ENCODE measurements at places on chromosomes 5 and 9. TPM values are rescaled to one million over a fixed set of nuclear protein-coding genes. Genes with fewer than 3 reads are reported as not detected.
A peak's percentile ranks its signal among the peaks of the same experiment; 100 is the strongest.

GRCh38 chr5:40121236-40121635 is 558.5 kb upstream of the PTGER4 start:
- DNase-seq: no peak

- peak; percentile 96 for DNase-seq
Observed at GRCh38 chr5:68214482-68215207, 911 bp upstream of the PIK3R1 start.

The PTGDS gene
- total RNA-seq: 457 TPM

The VCAN gene
- 339 TPM for total RNA-seq

The GFI1B gene
- total RNA-seq: 4.0 TPM
